ENCODE measurements at places on chromosomes 2 and 18. TPM values are rescaled to one million over a fixed set of nuclear protein-coding genes. Genes with fewer than 3 reads are reported as not detected.

- no peaks in the 10 kb centered on the region for H3K27me3 ChIP-seq
- H3K36me3 ChIP-seq, result no peaks in the 10 kb centered on the region
- DNase-seq, result no peak
- no peak overlapping the region for H3K27ac ChIP-seq
- H3K4me1 ChIP-seq, result no peaks in the 10 kb centered on the region
- H3K4me3 ChIP-seq, result no peak overlapping the region
Measured at GRCh38 chr2:12612671-12613070, 104.1 kb upstream of the TRIB2 start.

GRCh38 chr2:128682266-128682665, 363.6 kb upstream of the HS6ST1 start:
- no peaks in the 10 kb centered on the region for H3K27me3 ChIP-seq
- H3K4me3 ChIP-seq, result no peak overlapping the region

DNA sequence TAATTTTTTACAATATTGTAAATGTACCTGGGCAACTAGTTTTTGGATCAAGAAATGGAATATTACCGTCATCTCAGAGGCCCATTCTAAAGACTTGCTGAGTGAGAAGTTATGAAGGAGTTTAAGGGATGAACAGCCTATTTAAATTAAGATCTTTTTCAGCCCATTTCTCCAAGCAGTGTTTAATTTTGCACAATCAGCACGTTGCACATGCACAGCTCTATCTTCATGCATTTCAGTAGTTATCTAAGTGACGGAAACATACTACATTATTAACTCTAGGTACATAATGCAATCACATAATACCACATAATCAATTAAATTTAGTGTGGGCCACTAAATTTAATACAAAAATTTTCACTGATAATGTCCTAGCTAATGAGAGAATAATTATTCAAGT, 582.1 kb upstream of the DSEL start:
- no peaks in the 10 kb centered on the region for H3K27me3 ChIP-seq
- no peak overlapping the region for H3K27ac ChIP-seq
- DNase-seq, result no peak
- H3K36me3 ChIP-seq, result no peaks in the 10 kb centered on the region
- H3K4me1 ChIP-seq, result no peaks in the 10 kb centered on the region

DNA sequence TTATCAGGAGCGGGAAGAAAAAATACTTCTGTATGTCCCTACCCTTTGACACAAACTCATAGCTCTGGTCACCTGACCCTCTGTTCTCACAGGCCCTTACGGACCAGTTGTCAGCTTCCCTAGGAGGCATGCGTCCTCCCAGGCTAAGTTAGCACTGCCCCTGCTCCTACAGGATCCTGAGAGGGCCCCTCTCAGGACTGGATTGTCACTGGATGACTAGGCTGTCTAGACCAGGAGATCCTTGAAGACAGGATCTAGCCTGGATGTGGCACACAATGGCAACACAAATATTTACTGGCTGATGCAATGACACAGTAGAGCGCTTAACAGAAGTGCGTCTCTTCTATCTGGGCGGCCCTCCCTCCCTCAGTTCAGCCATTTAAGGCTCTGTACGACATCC, 7.7 kb downstream of the FAM228A start:
- DNase-seq, result no peak
- no peak overlapping the region for H3K27ac ChIP-seq
- no peaks in the 10 kb centered on the region for H3K4me1 ChIP-seq
- no peaks in the 10 kb centered on the region for H3K36me3 ChIP-seq
- H3K4me3 ChIP-seq, result no peak overlapping the region

EMX1 gene
- total RNA-seq, result not detected

CLASP1 gene
- total RNA-seq, result 78.0 TPM

EPHA4 gene
- 51.2 TPM for total RNA-seq
